Activated B cell treated with CpG ODN at 0.5 μM for 24 hours (primary cell): ENCODE measurements at places on chromosomes 2 and 18.

GRCh38 chr18:23827681-23828080, 138.4 kb downstream of the LAMA3 start:
- no peak for DNase-seq

DNA sequence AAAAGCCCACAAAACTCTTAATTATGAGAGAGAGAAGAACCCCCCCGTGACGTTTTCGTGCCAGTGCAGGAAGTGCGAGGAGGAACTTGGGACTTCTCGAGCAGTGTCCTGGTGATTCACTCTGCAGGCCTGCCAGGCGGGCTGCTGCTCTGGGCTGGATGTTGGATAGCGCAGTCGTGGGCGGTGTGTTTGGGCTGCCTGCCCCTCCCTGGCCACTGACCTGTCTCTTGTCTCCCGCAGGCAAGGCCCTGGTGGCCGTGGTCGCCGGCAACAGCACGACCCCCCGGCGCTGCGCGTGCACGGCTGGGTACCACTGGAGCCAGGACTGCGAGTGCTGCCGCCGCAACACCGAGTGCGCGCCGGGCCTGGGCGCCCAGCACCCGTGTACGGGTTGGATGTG, 29.0 kb downstream of the TNFRSF11A start:
- DNase-seq: no peak

DNA sequence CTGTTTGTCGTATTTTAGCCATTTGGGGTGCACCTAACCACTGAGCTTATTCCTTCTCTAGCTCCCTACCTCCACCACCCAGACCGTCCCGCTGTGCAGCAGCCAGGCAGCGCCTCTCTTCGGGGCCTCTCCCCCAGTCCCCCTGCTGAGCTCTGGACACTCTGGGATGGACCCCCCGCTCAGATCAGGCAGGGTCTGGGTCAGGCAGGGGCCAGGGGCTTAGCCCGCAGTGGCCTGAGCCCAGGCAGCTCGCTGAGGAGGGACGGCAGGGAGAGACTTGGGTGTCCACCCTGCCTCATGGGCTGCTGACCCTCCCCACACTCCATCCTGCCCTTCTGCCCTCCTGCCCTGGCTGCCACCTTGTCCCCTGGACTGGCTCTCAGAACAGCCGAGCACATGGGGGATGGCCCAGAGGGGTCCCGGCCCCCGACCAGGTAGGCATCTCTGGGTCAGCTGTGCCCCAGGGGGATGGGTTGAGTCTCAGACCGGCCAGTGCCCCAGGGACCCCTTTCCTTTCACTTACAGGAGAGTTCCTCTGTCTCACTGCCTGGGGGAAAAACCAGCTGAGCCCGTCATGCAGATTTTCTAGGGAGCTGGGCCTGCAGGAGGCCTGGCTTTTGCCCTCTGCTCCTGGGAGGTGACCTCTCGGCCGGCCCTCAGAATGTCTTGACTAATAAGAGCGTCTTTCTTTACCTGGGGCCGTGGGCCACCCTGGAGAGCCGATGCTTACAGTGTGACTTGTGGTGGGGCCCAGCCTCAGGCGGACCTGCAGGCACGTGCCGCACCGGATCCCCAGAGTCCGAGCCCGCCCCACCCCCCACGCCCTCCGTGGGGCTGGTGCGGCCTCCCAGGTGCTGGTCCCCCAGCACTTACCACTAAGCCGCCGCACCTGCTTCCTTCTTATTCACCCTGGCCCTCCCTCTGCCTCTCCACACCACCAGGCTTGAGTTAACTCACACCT, 22.8 kb upstream of the PXDN start:
- no peak for DNase-seq

- DNase-seq: no peak
These were observed 126.6 kb downstream of the SH3RF3 start for GRCh38 chr2:109255654-109256053.

DNA sequence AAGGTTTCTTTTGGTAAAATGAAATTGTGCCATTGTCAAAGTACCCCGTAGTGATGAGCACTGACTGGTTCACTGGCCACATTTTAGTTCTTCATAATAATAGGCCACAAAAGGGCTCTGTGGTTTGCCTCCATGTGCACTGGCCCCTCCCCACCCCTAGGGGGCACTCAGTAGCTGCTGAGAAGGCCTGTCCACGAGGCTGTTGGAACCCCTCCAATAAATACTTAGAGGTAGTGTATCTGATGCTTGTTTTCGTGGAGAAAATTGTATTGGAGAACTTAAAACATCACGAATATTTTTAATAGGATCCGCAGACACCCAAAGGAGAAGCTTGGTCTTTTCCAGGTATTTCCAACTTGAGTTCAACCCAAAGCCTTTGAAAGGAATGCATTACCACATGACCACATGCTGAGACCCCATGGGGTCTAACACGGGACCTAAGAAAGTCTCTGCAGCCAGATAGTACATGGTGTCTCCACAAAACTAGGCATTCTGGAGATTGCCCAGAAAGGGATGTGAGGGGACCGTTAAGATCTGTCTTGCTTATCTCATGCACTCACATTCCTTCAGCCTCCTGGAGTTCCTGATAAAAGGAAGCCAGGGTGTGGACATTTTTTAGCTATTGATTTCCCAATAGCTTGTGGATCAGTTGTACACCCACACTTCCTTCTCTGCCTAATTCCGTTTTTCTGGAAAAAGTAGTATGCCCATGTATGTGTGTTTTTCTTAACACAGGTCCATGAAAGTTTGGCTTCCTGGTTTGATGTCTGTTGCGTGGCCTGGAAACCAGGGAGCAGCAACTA, 28.5 kb upstream of the NOSTRIN start:
- DNase-seq: no peak

- no peak for DNase-seq
These were observed 88.4 kb upstream of the ARL5A start for GRCh38 chr2:151916632-151917031.

DNA sequence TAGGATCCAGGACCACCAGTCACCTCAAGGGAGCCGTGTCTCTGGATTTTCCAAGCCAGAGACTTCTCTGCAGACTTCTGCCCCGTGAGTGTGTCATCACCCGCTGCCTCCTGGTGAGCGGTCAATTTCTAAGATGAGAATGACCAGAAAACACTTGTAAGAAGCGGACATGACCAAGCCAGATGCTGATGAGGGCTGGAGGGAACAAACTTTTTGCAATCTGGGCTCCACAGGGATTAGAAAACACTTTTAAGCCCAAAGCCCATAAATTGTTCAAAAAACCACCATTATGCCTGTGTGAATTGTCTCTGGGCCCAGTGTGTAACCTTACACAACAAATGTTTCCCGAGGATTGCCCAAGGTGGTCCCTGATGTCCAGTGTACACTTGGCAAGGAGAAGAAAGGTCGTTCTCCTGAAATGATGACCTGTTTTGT, 5.3 kb upstream of the NPPC start:
- no peak for DNase-seq

DNA sequence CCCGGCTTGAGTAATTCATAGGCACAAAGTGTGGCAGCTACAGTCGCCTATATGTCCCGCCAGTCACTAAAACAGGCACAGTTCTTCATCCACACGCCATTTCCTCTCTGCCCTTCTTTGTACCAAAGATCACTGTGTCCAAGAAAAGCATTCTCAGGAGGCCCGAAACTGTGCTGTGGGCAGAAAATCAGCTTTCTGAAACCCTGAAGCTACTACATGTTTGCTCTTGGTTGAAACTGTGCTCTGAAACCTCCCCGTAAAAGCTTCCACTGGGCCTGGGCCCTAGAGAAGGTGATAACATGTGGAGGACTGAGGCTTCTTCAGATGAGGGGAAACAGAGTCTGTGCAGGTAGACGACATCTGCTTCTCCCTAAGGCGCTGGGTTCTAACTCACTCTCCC, 75.6 kb upstream of the ID2 start:
- no peak for DNase-seq

DNA sequence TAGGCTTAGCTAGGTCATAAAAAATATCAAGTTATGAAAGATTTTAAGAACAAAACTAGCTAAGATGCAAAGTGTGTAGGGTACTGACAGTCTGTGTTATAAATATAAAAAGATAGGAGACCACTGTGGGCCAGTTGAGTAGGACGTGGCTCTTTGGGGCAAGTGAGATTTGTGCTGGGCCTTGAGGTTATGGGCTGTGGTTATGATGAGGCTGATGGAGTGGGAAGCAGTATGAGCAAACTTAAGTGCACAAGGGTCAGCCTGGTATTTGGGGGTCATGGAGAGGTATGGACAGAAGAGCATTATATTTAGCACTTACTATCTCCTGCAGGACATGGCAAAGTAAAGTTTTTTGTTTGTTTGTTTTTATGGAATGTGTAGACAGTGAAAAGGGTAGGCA, 70.1 kb downstream of the SETBP1 start:
- no peak for DNase-seq

DNA sequence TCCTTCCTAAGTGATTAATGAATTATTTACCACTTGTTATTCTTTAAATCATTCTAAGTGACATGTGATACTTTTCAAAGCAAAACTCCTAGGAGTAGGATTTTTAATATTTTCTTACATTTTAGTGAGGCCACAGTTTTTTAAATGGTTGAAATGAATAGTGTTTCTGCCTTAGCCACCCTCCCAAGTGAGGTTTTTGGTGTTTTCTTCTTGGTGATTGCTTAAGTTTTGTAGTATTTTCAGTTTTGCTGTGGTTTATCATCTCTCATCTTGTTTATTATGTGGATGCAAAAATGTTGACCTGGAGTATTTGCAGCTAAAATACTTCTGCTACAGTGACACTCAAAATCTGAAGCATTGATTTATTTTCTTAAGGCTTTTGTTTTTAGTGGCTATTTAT, 9.8 kb downstream of the AFTPH start:
- no peak for DNase-seq
